ELF-1 (cell line): ENCODE measurements at places on chromosomes 13 and 19.

DNA sequence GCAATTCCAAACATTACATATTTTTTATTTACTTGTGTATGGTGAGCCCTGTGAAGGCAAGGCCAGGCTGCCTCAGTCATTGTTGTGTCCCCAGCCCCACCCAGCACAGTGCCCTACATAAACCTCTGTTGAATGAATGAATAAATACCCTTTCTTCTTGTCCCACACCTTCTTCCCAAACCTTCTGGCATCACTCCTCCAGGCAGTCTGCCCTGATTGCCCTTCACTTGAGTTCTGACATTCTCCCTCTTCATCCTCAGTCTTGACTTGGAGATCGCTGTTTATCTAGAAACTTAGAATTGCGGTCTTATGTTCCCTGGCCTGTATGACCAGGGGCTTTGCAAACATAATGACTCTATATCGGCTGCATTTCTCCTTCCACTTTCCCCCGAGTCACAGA lies 5.2 kb upstream of the OPA3 start:
- no peak for DNase-seq

GRCh38 chr13:40403509-40404241 lies 262.8 kb downstream of the FOXO1 start:
- no peak for DNase-seq

DNA sequence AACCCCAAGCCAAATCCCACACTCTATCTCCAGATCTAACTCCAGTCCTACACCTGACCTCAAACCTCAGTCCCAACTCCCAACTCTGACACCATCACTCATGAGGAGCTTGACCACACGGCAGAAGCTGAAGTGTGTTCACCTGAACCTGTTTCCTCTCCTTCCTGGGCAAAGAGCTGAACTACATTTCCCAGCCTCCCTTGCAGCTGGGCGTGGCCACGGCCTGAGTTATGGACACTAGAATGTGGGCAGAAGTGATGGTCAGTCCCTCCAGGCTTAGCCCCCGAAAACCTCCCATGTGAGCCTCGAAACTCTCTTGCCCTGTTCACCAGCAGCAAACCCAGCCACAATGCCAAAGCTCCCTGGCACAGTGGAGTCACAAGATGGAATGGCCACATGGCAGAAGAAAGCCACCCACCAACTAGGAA lies 19.5 kb upstream of the MEIS3 start:
- no peak for DNase-seq

- DNase-seq, result peak; percentile 86
These were observed 14.2 kb downstream of the HPN start for GRCh38 chr19:35055715-35056179.

GRCh38 chr19:11425719-11426457 lies 6.8 kb upstream of the RGL3 start:
- peak; percentile 41 for DNase-seq

DNA sequence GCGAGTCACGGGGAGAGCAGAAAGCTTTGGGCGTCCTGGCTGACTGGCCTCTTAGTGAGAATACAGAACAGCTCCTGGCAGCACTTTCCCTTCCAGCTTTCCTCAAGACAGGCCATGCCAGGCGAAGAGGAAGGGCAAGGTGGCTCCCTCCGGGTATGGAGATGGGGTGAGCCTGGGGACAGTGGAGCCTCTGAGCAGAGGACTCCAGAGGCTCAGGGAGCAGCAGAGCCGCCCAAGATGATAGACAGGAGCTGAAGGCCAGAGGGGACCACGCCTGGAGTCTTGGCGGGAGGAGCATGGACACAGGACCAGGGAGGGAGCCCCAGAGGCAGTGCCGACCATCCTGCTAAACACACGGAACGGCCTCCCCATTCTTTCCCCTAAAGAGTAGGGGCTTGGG lies 229.1 kb downstream of the TM9SF2 start:
- DNase-seq, result no peak

GRCh38 chr13:41608839-41609177 lies 151.5 kb downstream of the RGCC start:
- DNase-seq, result no peak

GRCh38 chr19:36115453-36116343 lies at the start of gene TBCB:
Gene TBCB (plus strand): TSS chr19:36115468. CDS start chr19:36115561, 93 bp downstream.
- peak; percentile 53 for DNase-seq

GRCh38 chr19:16062789-16063188 lies 13.5 kb upstream of the TPM4 start:
- DNase-seq, result peak; percentile 37

DNA sequence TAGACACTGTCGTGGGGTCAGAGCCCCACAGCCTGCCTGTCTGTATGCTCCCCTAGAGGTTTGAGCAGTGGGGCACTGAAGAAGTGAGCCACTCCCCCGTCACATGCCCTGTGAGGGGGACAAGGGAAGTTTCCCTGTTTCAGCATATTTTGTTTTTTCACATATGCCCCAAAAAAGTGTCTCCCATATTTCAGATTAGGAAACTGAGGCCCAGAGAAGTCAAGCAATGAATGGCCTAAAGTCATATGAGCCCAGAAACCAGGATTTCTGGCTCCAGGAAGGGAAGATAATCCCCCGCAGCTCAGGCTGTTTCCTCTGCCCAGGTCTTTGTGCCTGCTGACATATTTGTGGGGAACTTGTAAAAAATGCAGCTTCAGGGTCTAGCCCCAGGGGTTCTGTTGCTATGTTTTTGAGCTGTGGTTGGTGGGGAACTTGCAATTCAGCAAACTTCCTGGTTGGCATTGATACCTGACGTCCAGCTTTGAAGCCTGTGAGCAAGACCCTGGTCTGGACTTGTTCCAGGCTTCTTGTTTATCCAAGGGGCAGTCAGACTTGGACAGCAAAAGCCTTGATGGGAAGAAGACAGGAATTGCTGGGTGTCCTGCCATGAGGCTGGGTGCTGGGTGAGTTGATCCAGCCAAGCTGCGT lies 9.5 kb downstream of the RASL11A start:
- DNase-seq, result no peak

DNA sequence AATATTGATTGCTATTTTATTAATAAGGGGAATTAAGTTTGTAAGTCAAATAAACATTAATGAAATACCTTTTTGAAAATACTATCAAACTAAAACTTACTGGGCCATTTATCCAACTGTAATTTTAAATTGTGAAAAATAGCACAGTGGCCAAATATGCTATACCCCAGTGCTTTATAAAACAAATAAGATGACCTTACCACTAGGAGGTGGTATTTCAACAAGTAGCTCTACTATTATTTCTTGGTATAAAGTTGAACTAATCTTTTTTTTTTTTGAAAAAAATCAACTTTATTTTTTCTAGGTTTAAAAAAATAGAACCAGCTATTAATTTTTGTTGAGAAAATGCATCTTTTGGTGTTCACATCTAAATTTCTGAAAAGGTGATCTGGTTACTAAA lies 14.7 kb downstream of the LACC1 start:
- no peak for DNase-seq

GRCh38 chr13:80363890-80364503 lies 23.1 kb upstream of the SPRY2 start:
- peak; percentile 18 for DNase-seq

DNA sequence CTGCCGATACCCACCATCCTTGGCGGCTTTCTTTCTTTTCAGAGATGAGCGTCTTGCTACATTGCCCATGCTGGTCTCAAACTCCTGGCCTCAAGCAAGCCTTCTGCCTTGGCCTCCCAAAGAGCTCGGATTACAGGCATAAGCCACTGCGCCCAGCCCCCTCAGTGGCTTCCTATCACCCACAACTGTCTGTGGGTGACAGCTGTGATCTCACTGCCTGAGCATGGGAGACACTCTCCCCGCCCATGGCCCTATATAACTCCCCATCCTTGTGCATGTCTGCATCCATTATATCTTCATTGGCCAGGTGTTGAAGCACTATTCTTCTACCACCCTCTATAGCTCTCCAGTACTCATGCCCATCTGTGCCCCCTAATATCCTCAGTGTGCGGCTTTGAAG lies 76.2 kb downstream of the PTPRS start:
- no peak for DNase-seq

DNA sequence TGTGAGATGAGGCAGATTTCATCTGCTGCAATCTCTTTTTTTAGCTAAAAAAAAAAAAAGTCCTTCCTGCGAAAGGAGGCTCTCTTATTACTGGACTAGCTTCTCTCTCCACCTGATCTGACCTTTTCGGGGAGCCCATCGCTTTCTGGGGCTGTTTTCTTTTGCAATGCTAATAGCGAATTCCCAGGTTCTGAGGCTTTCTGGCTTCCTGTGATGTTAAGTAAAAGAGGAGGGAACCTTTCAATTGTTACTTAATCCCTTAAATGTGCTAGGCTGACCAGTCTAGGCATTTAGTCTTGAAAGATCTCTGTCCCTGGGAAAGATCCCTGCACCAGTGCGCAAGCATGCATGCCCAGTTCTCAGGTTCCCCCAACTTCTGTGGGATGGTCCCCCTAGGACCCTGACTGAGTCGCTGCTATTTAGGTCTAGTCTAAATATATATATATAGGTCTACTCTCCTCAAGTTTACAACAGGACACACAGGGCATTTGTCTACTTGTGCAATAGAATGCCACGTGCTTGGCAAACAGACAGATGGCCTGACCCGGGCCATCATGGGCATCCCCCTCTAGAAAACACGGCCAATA lies 224.7 kb downstream of the ZNF536 start:
- peak; percentile 23 for DNase-seq

- no peak for DNase-seq
These were observed 106.1 kb upstream of the DOCK9 start for GRCh38 chr13:99083981-99084380.

GRCh38 chr19:15923702-15924101 lies 10.6 kb downstream of the CYP4F11 start:
- no peak for DNase-seq

DNA sequence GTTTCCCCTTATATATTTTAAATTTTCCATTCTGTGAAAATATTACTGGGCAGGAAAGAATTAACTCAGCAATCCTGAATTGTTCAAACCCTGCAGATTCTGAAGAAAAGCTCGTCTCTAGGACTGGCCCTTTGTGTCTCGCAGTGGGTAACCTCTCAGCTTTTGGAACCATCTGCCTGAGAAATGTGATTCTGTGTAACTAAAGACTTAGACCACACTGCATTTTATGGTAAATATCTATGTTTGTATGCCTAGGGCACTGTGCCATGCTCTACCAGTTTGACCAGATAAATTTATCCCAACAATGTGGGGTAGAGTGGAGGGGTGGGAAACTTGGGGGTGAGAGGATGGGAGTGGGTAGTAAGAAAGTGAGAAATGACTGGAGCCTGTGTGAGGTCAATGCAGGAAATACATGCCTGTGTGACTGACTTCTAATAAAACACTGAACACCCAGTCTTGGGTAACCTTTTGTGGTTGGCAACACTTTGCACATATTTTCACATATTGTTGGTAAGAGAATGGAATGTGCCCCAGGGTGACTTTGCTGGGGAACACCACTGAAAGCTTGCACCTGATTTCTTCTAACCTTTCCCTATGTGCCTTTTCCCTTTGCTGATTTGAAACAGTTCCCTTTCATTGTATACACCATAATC lies 1181.9 kb downstream of the OLFM4 start:
- peak; percentile 55 for DNase-seq

GRCh38 chr13:29497137-29497654 lies 98.3 kb downstream of the SLC7A1 start:
- DNase-seq, result peak; percentile 67

GRCh38 chr19:55084416-55084815 lies 8.7 kb downstream of the EPS8L1 start:
- DNase-seq, result no peak

- no peak for DNase-seq
These were observed 31.5 kb upstream of the RNF113B start for GRCh38 chr13:98208606-98209005.

DNA sequence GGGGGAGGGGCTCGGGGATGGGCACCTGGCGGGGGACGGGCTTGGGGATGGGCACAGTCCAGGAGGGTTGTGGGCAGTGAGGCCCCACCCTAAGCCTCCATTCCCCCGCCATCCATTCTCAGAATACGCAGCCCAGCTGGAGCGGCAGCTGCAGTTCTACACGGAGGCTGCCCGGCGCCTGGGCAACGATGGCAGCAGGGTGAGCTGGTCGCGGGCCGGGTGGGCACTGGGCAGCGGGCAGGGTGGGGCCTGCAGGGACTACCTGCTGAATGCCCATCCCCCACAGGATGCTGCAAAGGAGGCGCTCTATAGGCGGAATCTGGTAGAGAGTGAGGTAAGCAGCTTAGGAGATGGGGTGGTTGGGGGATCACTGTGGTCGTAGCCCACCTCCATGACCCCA lies 8.3 kb downstream of the PODNL1 start:
- DNase-seq, result no peak

DNA sequence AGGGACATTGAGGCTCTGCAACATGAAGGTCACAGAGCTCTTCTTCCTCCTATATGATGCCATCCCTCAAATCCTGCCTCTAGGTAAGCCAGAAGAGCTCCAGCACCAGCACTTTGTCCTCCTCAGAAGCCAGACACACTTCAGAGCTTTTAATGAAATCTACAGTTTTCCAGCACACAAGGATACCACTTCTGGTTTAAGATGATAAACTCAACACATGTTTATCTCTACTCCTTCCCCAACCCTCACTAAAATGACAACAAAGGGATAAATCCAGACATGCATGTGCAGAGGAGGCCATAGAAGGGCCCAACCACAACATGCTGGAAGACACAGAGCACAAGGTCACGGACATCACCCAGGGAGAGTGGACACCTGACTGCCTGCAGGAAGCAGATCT lies 195.3 kb downstream of the USP12 start:
- no peak for DNase-seq

GRCh38 chr13:79722885-79723445 lies 242.0 kb downstream of the NDFIP2 start:
- DNase-seq, result no peak

DNA sequence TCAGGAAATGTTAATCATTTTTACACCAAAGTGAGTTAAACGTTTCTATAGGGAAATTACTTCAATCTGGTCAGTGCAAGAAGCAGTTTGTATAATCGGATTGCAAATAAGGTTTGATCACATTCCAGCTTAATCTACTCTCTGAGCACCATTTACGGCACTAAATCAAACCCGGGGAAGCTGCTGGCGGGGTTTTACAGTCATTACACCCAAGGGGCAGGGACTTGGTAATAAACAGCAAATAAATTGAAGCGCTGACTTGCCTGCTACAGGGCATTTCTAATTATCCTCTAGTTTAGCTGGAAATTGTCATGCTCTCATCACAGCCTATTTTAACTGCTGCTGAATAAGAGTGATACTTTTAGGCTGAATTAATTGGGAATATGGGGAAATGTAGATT lies 152.1 kb upstream of the SOX21 start:
- no peak for DNase-seq

- peak; percentile 60 for DNase-seq
These were observed 500 bp downstream of the ZFP30 start for GRCh38 chr19:37654629-37655300.

DNA sequence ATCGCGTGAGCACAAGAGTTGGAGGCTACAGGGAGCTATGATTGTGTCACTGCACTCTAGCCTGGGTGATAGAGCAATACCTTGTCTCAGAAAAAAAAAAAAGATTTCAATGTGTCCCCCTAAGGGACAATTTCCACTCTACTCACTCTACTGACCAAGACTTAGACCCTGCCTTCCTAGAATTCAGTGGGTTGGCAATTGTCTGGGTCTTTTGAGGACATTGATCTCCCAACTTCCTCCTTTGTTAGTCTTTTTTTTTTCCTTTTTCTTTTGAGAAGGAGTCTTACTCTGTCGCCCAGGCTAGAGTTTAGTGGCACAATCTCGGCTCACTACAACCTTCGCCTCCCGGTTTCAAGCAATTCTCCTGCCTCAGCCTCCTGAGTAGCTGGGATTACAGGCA lies 2.2 kb downstream of the SPTBN4 start:
- DNase-seq, result no peak
